ENCODE measurements at places on chromosomes 5 and 9.

- DNase-seq: no peak
Measured at GRCh38 chr5:155128786-155129512, 115.4 kb downstream of the KIF4B start.

DNA sequence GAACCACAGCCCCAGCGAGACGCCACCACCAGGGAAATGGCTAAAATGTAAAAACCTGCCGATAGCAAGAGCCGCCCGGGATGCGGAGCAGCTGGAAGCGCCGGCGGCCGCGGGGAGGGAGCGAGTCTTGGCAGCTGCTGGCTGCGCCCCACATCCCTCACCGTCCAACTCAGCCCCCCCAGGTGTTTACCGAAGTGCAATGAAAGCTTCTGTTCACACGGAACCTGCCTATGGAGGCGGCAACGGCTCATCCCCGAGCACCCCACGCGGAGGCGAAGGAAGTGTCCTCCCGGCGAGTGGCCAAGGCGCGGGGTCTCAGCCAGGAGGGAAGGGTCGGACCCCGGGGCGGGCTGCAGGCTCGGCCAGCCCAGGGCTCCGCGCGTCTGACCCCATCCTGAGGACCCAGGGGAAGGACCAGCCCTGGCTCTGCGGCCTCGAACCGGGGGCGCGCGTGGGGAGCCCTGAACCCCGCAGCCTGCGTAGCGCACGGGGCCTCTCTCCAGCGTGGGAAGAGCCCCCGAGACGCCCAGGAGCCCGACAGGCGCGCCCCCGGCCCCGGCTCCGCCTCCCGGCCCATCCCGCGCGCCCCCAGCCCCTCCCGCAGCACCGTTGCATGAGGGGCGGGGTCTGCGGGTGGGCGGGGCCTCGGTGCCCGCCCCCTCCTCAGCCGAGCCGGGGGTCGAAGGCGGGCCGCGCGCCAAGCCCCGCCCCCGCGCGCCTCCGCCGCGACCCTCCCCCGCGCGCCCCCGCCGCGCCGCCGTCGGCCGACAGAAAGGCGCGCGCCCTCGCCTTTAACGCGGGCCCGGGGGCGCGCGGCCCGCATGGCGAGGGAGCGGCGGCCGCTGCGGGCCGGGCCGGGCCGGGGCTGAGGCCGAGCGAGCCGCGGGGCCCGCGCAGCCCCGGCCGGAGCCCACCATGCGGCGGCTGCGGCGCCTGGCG, at the start of gene DIPK1B:
Gene DIPK1B, plus strand, starts transcription at position 822 of the 939 bp plus-strand sequence. Its CDS starts 94 bp downstream, at position 916.
- DNase-seq: peak; percentile 56

- peak; percentile 47 for DNase-seq
Measured at GRCh38 chr9:14437354-14438231, 123.7 kb upstream of the NFIB start.

- DNase-seq: no peak
Measured at GRCh38 chr5:91534332-91534731, 151.2 kb upstream of the ARRDC3 start.

GRCh38 chr5:57754616-57755015, 272.0 kb upstream of the ACTBL2 start:
- DNase-seq: no peak

GRCh38 chr9:2127486-2127885, 112.3 kb downstream of the SMARCA2 start:
- DNase-seq: no peak

DNA sequence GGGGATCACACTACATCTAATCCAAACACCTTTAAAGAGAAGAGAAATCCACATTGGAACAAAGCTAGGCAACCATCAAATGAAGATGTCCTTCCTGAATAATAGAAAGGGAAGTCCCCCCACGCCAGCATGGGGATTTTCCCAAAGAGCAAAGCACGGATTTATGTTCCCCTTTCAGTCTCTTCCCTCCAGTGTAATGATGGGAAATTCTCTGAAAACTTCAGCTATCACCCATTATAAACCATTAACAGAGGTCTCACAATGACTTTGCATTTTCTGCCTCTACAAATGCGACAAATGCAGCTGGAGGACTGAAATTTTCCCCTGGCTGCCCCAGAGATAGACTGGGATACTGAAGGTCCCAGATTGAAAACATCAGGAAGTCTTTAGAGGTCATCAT, 368.7 kb downstream of the EFNA5 start:
- DNase-seq: no peak

- DNase-seq: peak; percentile 85
Measured at GRCh38 chr5:26761045-26761444, 277.3 kb downstream of the CDH9 start.

GRCh38 chr5:158819840-158820620, 279.7 kb downstream of the EBF1 start:
- DNase-seq: no peak

DNA sequence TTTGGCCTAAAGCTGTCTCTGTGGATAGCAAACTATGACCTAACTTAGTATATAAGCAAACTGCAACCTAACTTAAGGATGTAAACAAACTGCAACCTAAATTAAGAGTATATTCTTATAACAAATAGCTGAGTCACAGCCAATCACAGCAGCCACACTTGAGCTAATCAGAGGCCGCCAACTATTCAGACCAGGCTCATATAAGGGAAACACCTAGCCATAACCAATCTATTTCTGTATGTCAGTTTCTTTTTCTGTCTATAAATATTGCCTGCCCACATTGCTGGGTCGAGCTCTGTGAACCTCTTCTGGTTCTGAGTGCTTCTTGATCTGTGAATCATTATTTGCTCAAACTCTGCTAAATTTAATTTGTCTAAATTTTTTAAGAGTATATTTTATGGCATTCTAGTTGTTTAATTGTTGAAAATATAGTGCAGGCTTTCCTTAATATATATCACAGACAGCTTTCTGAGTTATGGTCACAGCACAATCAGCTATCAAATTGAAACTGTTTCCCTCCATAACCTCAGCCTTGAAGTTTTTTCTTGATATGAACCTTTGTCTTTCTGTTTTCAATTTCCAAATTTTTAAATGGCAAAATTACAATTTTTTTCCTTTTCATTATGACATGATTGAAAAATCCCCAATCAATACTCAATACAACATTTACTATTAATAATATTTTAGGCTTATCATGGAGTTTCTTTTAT, 327.1 kb upstream of the NUDT12 start:
- no peak for DNase-seq

GRCh38 chr5:38809388-38810359, 36.1 kb upstream of the OSMR start:
- peak; percentile 80 for DNase-seq

DNA sequence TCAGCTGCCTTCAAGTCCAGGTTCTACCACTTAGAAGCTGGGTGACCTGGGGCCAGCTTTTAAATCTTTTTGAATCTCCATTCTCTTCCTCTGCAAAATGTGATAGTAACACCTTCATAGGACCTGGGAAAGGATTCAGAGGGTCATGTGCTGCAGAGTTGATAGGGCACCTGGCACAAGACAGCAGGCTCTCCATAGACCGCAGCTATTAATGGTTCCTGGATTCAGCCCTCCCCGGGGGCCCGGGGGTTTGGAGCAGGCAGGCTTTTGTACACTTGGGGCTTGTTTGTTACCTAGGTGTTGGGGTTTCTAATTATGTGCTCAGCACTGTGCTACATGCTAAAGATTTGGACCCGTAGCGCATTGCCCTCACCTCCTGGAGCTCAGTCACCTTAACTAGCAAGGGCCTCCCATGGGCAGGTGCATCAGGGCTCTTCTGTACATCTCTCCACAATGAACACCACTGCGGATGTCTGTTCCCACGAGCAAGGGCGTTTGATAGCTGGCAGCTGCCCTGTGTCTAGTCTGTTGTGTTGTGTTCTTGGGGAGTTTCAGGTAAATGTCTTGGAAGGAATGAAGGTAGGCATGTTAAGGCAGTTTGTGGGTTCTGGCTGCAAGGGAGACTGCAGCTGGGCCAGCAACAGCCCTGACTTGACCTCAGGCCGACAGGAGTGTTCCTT, 12.1 kb downstream of the PRRC2B start:
- DNase-seq: peak; percentile 24

GRCh38 chr5:110899566-110900412, 161.0 kb downstream of the SLC25A46 start:
- DNase-seq: no peak

- DNase-seq: no peak
Measured at GRCh38 chr5:65699338-65699737, 22.6 kb downstream of the SGTB start.
